ENCODE measurements at places on chromosomes 1 and 21.

- no peak for DNase-seq
Observed at GRCh38 chr1:50971748-50972305, 1.8 kb downstream of the CDKN2C start.

DNA sequence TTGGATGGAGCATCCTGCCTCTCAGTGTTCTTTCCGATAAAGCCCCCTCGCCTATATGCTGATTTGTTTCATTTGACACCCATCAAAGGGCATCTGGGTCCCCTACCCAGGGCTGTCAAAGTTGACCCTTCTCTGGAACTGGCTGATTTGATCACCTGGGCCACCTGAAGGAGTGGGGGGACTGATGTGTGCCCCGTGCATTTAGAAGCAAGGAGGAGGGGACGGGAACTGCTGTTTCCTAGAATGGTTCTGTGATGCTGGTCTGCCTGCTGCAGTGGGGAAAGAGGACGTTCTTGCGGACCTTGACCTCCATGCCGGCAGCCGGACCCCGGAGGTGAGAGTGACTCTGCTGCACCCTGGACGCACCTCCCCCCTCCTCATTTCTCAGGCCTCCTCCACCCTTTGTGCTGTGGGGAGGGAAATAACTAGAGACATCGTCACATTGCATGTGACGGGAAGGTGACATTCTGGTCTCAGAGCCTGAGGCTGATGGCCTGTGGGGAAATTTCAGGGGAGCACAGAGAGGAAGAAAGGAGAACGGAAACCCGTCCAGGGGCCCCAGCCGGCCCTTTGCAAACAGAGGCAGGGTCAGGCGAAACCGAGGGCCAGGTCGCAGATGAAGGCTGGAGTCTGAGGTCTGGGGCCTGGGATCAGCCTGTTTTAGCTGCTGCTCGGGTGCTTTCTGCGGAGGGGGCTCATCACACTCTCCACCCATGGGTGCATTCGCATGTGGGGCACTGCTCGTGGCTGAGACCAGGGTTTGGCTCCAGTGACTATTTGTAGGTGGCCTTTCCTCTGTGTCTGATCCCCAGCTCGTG lies 25.7 kb downstream of the CRYAA start:
- DNase-seq: no peak

- DNase-seq: no peak
Observed at GRCh38 chr1:24189528-24189927, 2.4 kb upstream of the IFNLR1 start.

DNA sequence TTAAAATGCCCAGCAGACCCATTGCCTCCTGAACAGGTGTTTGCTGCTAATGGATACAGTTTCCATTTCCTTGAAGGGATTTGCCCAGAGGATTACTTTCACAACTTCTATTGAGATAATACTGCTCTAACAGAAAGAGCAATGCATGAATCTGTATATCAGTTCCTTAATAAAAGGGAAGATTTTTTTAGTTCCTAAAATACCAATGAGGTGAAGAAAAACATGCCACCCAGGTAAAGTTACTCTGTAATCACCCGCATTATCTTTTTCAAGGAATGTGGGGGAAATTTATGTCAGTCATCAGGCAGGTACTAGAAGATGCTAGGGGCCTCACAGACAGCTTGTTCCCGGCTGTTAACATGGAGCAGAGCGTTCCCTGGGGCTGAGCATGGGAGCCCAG lies 41.1 kb downstream of the KCNJ15 start:
- DNase-seq: no peak

DNA sequence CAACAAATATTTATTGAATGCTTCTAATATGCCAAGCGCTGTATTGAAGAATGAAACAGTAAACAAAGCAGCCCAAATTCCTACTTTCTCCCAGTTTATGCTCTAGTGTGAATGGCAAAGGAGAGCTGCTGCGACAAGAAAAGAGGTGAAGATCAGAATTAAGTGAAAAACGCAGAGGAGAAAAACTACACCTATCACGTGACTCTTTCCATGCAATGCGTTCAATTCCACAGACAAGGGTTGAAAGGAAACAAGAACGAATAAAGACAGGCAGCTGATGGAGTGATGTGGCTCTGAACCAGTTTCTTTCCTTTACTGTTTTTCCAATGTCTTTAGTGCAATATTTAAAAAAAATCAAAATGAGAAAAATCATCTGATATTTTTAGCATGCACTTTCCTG lies 23.6 kb downstream of the MT1HL1 start:
- no peak for DNase-seq

DNA sequence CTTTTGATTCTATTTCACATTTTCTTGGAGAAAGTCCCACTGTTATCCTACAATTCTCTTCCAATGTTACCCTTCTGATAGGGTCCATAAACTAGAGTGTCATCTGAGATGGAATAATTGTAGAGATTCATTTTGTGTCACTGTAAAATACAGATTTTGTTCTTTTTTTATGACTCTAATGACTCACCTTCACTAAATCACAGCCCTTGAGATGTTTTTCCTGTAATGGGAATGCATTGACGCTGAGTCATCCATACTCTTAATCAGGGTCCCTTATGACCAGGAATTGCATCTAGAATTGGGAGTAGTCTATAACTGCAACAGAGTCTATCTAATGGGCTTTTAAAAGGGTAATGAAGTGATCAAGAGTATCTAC lies 315.5 kb downstream of the TGFB2 start:
- DNase-seq: no peak

DNA sequence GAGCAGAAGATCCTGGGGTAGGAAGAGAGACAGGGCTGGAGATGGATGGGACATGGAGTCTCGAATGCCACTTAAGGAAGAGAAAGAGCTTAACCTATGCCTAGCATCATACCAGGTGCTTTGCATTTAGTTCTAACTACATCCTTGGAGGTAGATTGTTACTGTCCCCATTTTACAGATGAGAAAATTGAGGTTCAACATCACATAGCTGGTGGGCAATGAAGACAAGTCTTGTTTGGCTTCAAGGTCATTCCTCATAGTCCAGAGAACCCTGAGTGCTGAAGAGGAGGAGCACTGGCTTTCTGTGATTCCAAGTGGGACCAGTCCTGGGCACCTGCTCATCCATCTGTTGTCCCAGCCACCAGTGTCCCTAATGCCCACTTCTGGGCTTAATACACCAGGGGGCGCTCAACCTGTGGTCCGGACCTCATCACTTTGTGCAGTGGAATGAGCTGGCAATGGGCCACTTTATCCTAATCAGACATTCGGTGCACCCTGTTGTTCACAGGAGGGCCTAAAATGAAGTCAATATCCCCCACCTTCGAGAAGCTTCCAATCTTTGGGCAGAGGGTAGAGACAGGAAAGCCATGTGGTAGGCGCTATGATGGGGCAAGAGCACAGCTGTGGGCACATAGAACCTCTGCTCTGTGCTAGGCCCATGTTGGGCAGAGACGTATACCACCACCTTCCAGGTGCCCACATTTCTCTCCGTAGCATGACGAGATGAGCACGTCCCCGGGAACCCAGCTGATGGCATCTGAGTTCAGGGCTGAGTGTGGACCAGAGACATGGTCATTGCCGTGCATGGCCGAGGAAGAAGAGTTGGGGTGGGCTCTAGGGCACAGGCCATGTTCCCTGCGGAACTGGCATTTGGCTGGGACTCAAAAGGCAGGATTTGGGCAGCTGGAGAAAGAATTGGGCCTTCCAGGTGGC lies 9.2 kb downstream of the RPS6KA1 start:
- DNase-seq: no peak

DNA sequence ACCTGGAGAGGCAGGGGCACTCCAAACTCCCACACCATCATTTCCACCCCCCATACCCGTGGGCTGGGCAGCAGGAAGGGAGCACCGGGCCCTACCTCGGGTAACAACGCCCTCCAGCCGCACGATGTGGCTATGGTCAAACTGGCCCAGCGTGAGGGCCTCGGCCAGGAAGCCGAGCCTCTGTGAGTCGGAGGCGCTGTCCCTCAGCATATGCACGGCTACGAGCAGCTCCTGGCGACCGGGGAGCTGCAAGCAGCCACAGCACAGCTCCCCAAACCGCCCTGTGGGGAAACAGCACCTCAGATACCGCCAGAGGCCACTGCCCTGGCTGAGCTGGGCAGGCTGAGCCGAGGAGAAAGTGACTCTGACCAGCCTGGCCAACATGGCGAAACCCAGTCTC lies 29.2 kb downstream of the CDCA8 start:
- no peak for DNase-seq

All from stimulated activated CD8-positive, alpha-beta memory T cell treated with anti-CD3 and anti-CD28 coated beads, Interleukin-7, amount 100 ng/mL, for 24 hours (primary cell).